Bladder microvascular endothelial cell (primary cell): ENCODE measurements at places on chromosomes 2 and 18. TPM values are rescaled to one million over a fixed set of nuclear protein-coding genes. Genes with fewer than 3 reads are reported as not detected.

PXDN gene
- total RNA-seq: 415 and 652 TPM in 2 replicates

FASTKD2 gene
- 21.0 and 55.6 TPM in 2 replicates for total RNA-seq

FEV gene
- total RNA-seq: not detected in 2 replicates

NGEF gene
- 0.16 and 0.19 TPM in 2 replicates for total RNA-seq

DYNAP gene
- not detected in 2 replicates for total RNA-seq

FOXD4L1 gene
- under 0.01 and 0.06 TPM in 2 replicates for total RNA-seq

TRABD2A gene
- 0.32 and 0.38 TPM in 2 replicates for total RNA-seq

ONECUT2 gene
- total RNA-seq: 0.06 TPM in 1 of 2 replicates, not detected in the other

SP5 gene
- not detected in 2 replicates for total RNA-seq

KCNS3 gene
- total RNA-seq: 0.31 and 0.65 TPM in 2 replicates

CABLES1 gene
- total RNA-seq: 9.7 and 52.2 TPM in 2 replicates

MYOM1 gene
- 0.16 and 8.1 TPM in 2 replicates for total RNA-seq

GKN2 gene
- total RNA-seq: not detected in 2 replicates

OTX1 gene
- not detected in 2 replicates for total RNA-seq

RAB27B gene
- total RNA-seq: under 0.01 TPM in 1 of 2 replicates, not detected in the other

TTN gene
- 0.49 and 0.82 TPM in 2 replicates for total RNA-seq

TNFAIP6 gene
- 0.13 TPM in 1 of 2 replicates, not detected in the other for total RNA-seq

LCT gene
- total RNA-seq: under 0.01 TPM in 1 of 2 replicates, not detected in the other

GPR155 gene
- total RNA-seq: 0.81 and 2.8 TPM in 2 replicates

CD28 gene
- under 0.01 TPM in 1 of 2 replicates, not detected in the other for total RNA-seq

KLHL30 gene
- under 0.01 TPM in 1 of 2 replicates, not detected in the other for total RNA-seq
